CD14-positive monocyte (primary cell): ENCODE measurements at places on chromosomes 1 and 21.

GRCh38 chr1:209645574-209646452 is 6.4 kb downstream of the LAMB3 start:
- DNase-seq = no peak

DNA sequence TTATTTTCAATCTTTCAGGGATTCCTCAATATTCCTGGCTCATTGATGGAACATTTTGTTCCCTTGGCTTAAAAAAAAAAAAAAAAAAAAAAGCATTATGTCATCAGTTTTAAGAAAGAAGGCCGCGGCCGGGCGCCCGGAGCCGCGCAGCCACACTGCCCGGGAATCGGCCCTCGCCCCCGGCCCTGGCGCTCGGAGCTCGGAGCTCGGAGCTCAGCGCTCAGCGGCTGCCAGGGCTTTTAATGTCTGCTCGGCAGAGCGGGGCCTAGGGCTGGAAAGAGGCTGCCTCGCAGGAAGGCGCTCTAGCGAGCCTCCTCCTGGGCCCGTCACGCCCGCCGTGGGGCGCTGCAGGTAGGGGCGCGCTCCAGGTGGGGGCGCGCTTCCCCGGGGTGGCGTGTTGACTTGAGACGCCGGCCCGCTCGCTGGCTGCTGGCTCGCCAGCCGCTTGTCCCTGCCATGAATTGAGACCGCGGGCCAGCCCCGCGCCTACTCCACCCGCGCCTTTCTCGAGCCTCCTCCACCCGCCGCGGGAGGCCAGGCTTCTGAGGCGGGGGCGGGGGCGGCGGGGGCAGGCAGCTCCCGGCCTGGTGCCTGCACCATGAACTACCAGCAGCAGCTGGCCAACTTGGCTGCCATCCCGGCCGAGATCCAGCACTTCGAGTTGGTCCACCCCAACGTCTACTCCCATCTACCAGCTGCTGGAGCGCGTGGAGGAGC is 5.4 kb upstream of the TDRD5 start:
- no peak for DNase-seq

- DNase-seq = peak; percentile 100
These were observed 826 bp downstream of the LAPTM5 start for GRCh38 chr1:30756545-30757351.

DNA sequence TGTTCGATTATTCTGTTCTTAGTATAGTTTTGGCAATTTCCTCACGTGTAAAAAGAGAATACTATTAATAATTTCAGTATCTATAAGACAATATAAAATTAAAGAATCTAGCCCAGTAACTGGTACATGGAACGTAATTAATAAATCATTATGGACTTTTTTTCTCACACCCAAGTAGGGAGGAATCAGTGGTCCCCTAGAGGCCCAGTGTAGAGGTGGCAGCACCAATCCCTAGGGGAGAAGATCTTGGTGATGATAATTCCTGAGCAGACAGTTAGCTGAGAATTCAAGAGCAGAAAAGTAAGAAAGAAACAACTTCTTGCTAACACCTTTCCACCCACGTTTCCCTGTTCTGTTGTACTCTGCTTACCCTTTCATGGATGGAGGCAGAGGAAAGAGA is 19.7 kb upstream of the SELE start:
- no peak for DNase-seq

DNA sequence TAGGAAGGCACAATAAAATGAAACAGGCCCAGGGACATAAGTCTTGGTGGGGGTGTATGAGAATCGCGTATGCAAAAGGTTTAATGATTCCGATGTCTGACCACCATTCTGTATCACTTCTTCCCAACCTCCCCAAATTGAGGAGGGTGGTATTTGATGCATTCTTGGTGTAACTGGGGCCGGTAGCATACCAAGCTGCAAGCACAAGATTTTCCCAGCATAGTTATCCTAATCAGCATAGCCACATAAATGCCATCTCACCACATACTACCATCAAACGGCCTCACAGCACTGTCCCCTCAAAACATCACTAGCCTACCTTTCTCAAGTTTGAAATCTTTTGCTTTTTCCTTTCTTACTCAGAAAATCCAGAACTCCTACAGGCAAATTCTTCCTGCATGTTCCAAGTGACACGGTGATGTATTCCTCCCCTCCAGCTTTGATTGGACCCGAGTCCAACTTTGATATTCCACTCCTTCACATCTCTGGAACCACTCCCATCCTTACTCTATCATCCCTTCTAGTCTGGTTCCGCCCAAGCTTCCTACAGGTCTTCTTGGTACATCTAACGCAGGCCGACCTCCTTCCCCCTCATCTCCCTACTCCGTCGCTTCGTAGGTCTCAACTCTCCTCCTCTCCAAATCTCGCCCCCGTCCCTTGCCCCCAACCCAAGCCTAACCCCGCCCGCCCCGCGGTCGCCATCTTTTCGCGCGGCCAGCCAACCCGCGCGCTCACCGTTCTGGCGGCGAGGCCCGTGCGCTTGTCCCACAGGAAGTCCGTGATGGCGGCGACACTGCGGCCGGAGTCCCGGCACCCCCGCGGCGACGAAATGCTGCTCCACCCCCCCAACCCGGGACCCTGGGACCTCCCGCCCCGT is 600 bp downstream of the CLK2 start:
- peak; percentile 46 for DNase-seq
